ENCODE measurements at places on chromosomes 11 and 22. TPM values are rescaled to one million over a fixed set of nuclear protein-coding genes. Genes with fewer than 3 reads are reported as not detected.
A peak's percentile ranks its signal among the peaks of the same experiment; 100 is the strongest.

DNA sequence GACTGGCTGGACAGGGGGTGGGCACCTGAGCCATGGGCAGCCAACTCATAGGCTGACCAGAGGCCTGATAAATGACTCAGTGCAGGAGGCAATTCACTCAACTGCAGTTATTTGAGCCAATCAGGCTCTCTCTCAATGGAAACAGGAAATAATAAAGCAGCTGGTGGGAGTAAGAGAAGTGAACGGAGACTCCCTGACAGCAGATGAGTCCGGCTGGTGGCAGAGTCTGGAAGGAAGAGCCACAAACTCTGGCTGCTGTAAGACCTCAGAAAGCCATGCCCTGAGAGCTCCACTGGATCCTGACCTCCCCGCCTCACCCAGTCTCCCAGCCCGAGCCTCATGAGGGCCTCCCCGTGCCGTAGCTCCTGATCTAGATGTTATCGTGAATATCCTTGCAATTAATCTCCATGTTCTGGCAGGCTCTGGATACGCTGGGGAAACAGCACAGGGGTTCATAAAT is 69.8 kb downstream of the TRIM29 start:
- no peak overlapping the region for H3K4me3 ChIP-seq
- no peak for DNase-seq
- H3K27ac ChIP-seq = no peak overlapping the region
- H3K4me1 ChIP-seq = no peaks in the 10 kb centered on the region

DNA sequence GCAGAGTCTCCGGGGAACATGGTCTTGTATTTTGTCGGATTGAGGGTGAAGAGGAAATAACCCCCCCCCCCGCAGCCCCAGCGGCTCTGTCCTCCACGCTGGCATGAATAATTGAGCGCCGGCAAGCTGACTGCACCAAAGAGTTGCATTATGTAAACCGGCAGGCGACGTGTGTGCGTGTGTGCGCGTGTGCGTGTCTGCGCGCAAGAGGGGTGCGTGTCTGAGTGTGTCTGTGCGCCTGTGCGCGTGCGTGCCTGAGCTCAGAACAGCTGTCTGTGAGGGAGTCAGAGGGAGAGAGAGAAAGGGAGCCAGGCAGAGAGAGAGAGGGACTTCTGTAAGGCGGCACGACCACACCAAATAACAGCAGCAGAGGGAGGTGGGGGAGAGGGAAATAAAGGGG is 94.4 kb downstream of the SCN3B start:
- no peak overlapping the region for H3K4me3 ChIP-seq
- H3K27me3 ChIP-seq = no peaks in the 10 kb centered on the region
- H3K36me3 ChIP-seq = no peaks in the 10 kb centered on the region
- DNase-seq = peak; percentile 59
- no peak overlapping the region for H3K27ac ChIP-seq

- no peak overlapping the region for H3K4me3 ChIP-seq
- no peak overlapping the region for H3K27ac ChIP-seq
- H3K4me1 ChIP-seq = no peaks in the 10 kb centered on the region
- no peaks in the 10 kb centered on the region for H3K36me3 ChIP-seq
- DNase-seq = no peak
- no peaks in the 10 kb centered on the region for H3K27me3 ChIP-seq
These were observed 59.7 kb upstream of the RBFOX2 start for GRCh38 chr22:36088292-36088691.

- H3K27ac ChIP-seq = no peak overlapping the region
- no peaks in the 10 kb centered on the region for H3K36me3 ChIP-seq
- H3K4me3 ChIP-seq = no peak overlapping the region
These were observed 84.9 kb downstream of the WNT7B start for GRCh38 chr22:45891996-45892621.

- no peak for DNase-seq
- no peaks in the 10 kb centered on the region for H3K36me3 ChIP-seq
- peaks cover 26% of the 10 kb centered on the region for H3K4me1 ChIP-seq
These were observed 40.9 kb upstream of the SUSD2 start for GRCh38 chr22:24140357-24140756.

Gene MYOD1
- total RNA-seq = not detected

DNA sequence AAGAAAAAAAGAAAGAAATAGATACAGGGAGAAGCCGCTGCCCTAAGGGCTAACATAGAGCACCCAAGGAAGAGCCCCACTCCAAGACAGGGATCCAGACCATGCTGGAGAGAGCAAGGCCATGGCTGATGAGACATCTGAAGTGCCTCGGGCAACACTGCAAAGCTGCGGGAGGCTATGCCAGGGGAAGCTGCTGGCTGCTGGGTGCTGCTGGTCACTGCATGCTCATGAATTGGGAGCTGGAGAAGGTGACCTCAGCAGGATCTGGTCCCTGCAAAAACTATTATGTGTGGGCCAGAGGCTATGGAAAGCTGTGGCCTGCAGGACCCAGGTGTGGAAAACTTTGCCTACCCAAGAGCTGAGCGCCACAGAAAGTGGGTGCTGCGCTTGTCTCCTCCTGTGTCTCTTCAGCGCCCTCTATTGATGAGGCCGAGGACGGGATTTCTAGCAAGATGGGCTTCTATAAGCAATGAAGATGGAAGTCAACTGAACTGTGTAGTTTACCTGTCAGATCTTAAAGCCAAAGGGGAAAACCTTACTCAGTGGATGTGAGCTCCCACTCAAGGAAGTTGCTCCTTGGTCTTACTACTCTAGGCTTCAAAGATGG is 17.3 kb upstream of the SLC29A2 start:
- no peak overlapping the region for H3K27ac ChIP-seq
- no peaks in the 10 kb centered on the region for H3K36me3 ChIP-seq
- peaks cover 8% of the 10 kb centered on the region for H3K4me1 ChIP-seq

Gene OR52E4
- total RNA-seq = not detected
